ENCODE measurements at places on chromosomes 16 and 17.

DNA sequence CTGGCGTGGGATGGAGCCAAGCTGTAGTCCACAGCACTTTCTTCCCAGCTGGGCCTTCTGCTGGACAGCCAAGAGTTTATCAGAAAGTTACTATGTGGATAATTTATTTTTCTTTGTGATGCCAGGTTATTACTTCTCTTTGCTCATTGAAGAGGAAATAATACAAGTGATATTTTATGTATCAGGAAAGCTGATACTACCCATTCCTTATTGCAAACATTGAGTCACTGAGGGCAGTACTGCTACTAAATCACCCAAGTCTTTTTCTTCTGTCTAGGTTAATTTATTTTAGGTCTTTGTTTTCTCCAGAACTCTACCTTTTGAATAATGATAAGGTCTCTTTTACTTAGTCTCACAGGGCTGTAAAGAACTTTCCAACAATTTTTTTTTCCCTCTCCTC is 8.3 kb downstream of the NUP93 start:
- no peak for DNase-seq

DNA sequence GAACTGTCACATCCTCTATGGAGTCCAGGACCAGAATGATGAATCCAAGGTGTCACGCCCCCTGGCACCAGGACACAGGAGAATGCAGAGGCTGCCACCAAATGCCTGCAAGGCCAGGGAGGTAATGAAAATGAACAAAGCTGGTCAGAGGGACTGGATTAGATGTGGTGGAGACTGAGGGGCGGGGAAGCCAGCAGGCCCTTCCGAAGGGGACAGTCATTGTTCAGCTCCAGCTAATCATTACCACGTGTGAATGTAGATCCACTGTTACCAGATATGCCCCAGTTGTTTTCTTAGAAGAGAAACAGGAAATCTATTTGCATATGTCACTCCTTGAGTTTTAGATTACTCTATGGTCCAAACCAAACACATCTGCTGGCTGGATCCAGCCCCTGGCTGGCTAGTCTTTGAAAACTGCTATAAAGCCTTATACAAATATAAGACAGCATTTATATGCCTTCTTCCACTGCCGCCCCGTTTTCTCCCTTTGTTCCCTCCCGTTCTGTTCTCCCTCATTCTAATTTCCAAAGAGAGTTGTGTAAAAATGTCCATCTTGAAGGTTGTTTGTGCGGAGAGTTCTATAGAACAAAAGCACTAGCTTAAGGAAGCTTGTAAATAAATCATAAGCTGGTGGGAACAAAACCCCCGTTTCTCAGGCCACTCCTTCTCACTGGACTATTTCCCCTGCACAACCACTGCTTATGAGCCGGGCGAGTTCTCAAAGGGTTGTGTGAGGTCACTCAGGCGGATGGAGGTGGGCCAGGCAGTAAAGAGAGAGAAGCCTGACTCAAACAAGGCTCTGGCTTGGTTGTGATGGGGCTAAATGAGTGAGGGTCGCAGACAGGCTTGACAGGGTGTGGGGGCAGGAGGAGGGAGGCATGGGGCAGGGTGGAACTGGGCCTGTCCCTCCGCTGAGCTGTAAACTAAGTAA is 14.2 kb downstream of the CRYM start:
- peak; percentile 58 for DNase-seq

DNA sequence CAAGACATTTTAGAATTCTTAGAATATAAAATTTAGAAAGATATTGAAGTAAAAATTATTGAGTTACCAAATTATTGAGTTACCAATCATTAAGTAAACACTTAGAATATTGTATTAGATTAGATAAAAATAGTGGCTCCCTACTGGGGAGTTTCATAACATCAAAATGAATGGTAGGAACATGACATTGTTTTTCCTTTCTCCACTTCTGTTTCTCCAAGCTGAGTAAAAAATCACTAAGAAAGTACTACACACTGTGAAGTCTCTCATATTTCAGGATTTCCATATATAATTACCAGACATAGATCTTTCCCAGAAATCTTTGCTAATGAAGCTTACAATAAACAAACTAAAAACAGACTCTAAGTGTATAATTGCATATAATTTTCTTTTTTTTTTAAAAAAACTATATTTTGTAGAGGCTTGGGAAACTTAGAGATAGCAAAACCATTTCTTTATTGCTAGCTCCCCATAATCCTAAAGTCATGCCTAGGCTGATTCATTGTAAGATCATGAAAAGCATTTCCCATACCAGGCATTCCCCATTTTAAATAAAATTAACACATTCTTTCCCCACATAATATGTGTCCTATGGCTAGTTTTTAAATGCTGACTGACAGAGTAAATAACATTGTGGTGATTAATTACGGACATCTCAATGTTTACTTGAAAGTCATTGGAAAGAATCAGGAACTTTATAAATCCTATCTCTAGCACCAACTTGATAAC is 1408.7 kb upstream of the GOT2 start:
- no peak for DNase-seq

- DNase-seq, result no peak
Observed at GRCh38 chr16:90022209-90023077, 3.2 kb upstream of the DBNDD1 start.

DNA sequence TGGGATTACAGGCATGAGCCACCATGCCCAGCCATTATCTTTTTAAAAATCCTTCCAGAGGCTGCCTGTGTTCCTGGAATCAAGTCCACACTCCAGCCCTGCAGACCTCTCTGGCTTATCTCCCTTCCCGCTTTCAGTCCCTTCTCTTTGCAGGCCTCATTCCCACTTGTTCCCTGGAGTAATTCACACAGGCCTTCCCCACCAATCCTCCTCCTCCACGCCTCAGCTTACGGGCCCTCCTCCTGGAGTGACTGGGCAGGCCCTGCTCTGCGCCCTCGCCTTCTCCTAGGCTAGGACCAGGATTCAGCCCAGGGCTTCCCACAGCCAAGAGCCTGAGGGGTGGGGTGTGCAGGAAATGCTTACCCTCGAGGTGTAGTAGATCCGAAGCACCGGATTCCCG is 2.8 kb downstream of the CDIPT start:
- no peak for DNase-seq

GRCh38 chr17:60230358-60230757 is 80.6 kb downstream of the CA4 start:
- DNase-seq, result no peak

- no peak for DNase-seq
Observed at GRCh38 chr17:48406936-48407567, 23.0 kb downstream of the SKAP1 start.

DNA sequence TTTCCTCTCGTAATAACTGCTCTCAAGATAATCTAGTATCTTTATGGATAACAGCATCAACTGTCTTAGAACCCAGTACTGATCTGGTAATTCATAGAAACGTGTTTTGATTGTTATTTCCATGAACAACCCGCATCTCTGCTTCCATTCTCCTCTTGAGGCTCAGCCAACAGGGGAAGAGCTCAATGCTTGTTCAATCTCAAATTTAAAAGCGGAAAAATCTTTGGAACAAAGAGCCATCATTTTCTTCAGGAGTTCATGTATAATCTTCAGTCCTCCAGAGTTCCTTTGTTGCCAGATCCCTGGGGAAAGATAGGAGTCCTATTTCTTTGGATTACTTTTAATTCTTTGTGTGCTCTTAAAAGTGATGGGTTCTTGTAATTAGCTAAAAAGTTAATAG is 319.9 kb downstream of the GRIN2A start:
- no peak for DNase-seq

- no peak for DNase-seq
Observed at GRCh38 chr17:27256225-27257030, 37.5 kb upstream of the WSB1 start.

DNA sequence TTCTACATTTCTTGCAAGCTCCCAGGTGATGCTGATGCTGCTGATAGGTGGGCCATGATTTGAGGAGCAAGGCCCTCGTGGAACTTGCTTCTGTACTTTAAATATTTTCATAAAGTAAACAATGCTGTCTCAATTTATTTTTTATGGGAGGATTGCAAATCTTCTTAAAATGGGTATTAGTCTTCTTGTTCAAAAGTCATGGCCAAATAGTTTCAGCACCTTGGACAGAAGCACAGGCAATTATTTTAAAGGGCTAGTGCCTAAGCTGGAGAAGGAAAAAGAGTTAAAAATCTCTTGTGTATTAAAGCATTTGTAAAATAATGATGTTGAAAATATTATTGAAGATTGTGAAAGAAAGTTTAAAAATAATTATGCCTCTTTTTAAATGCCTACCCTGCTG is 50.5 kb downstream of the GPR139 start:
- DNase-seq, result no peak

DNA sequence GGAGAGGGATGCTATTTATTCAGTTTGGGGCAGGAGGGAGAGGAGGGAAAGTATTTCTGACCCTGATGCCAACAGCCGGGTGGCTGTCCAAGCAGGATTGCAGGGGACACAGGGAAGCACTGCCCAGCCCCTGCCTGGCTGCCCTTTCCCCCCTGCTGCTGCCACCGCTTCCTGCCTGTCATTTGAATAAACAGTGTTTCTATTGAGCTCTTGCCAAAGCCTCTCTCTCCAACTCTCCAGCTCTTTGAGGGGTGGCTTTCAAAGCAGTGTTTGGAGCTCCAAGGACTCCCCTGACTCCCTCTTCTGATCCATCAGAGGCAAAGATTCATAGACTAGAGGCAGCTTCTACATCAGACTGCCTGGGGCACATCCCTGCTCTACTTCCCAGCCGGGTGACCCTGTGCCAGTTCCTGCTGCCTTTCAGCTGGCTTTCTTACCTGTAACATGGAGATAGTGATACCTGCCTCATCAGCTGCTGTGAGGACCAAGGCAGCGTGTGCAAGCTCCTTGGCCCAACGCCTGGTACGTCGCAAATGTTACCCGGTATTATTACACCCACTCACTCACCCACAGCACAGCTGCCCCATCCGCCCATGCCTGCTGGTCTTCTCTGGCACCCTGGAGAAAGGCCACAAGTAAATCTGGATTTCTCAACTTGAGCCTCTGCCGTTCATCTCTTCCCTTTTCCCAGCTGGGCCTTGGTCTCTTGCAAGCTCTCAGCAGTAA is 9.5 kb downstream of the PROCA1 start:
- peak; percentile 53 for DNase-seq

GRCh38 chr17:65518256-65518655 is 43.2 kb downstream of the AXIN2 start:
- no peak for DNase-seq

DNA sequence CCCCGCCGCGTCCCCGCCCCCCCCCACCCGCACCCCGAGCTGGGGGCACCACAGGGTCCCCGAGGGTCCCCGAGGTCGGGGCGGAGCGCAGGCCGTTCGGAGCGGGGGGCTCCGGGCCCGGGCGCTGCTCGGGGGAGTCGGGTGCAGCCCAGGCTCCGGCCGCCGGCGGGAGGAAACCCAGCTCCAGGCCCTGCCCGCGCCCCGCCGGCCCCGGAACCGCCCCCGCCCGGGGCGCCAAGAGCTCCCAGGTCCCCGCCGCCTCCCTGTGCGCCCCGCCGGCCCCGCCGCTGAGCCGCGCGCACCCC is 33.2 kb upstream of the RPH3AL start:
- DNase-seq, result no peak

DNA sequence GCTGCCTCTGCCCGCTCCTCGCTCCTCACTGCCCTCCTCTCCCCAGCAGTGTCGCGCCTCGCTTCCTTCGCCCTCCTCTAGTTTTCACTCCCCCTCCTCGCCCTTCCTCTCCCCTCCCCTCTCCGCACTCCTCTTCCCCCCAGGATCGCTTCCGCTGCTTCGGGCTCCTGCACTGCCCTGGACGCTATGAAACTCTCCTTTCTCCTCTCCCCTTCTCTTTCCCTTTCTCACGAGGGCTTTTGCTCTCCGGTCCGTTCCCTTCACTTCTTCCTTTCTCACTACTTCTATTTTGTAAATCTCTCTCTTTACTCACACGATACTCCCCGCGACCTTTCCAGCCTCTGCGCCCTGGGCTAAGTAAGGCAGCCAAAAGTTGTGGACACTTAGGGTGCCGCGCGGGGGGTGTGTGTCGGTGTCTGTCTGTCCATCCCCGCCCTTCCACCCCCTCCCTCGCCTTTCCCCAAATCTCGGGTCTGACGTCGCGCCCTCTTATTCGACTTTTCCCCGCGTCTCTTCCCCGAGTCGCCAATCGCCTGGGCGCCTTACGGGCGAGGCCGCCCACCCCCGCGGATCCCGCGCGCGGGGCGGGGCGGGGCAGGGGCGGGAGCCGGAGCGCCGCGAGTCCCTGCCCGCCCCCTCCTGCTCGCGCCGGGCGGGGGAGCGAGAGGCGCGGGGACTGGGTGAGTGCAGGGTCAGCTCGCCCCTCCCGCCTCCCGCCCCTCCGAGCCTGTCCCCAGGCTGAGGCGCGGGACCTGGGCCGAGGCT is at the start of gene IRX3:
IRX3 (minus strand) TSS at position 422 of the 765 bp plus-strand sequence. CDS start 737 bp downstream, outside the sequence.
- peak; percentile 78 for DNase-seq

GRCh38 chr16:23768581-23768980 is 13.8 kb downstream of the CHP2 start:
- DNase-seq, result no peak

DNA sequence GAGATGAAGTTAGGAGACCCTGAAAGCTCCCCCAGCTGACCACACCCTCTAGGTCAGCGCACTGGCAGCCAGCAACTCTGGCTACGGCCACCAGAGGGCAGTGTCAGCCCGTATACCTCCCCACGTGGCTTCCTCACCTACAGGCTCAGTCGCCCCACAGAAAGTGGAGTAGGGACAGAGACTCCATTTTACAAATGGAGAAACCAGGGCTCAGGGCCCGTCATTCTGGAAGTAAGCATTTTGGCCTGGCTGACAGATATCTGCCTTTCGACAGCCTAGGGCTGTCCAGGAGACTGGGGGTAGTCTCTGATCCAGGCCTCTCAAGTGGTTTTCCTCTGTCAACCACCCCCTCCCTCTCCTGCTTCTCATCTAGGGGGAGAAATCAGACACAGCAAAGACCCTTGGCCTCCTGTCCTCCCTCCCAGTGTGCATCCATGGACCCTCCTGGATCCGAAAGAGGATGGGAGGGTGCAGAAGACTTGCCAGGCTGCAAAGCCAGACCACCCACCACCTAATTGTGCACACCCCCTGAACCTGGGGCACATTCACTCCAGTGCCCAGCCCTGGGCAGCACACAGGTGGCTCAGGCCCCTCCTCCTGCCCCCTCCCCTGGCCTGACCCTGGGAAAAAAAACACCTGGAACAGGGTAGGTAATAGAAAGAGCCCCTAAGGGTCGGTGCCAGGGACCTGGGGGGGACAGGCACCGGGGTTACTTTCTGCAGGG is 3.8 kb upstream of the HAP1 start:
- peak; percentile 56 for DNase-seq

GRCh38 chr17:20280851-20281250 is 186.5 kb downstream of the LGALS9B start:
- no peak for DNase-seq

DNA sequence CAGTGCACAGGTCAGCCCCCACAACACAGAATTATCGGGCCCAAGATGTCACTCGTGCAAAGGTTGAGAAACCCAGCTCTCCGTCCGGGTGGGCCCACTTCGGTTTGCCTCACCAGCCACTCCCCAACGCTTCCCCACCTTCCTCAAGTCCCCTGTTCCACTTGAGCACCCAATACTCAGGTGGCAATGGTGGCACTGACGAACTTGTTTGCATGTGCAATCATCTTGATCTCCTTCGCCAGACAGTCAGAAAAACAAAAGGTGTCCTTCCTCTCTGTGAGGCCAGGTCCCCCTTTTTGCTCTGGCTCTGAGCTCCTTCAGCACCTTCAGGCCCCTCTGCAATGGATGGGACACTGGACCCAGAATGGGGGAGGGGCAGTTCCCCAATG is 3.7 kb downstream of the GGA2 start:
- no peak for DNase-seq
